Hematopoietic multipotent progenitor cell treated with erythropoietin and hydrocortisone succinate and interleukin-3 and kit ligand, for 17 days (in vitro differentiated cells): ENCODE measurements at places on chromosomes 1 and 21.

DNA sequence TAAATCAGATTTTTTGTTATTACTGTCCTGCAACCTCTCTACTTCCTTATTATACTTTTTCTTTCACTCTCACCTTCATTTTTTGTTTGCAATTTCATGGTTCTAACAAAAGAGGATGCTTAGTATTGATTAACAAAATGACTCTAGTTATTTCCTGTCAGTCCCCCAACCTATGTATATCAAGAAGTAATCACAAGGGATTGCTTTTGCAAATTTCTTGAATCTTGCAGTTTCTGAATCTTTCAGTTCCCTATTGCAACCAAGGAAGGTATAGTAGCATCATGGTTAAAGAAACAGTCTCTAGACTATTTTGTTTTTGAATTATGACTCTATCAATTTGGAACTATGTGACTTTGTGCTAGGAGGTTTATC, 446.9 kb downstream of the NEGR1 start:
- DNase-seq, result no peak

GRCh38 chr21:41504030-41504429, 3.9 kb downstream of the TMPRSS2 start:
- no peak for DNase-seq

DNA sequence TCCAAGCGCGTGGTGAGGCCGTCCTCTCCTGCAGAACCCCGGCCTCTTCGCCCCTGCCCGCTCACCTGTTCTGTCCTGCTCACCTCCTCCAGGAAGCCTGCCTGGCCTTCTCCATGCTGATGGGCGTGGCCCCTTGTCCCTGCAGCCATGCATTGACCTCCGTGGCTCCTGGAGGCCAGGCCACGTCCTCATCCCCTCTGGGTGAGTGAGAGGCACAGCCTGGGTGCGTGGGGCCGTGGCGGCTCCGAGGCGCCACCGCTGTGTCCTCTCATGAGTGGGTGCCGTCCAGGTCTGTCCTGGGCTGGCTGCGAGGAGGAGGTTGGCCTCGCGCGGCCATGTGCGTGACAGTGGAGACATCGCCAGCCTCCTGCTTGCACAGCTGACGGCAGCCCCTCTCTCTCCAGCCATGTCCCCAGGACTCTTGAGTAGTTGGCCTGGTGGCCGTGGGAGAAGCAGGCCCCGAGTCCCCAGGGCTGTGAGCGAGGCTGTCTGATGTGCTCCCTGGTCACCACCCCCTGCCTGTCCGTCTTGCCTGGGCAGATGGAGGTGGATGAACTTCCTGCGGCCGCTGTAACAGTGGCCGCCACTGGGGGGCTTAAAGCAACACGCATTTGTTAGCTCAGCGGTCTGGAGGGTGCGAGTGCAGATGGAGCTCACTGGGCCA, 58.1 kb downstream of the PRKCZ start:
- DNase-seq, result no peak

DNA sequence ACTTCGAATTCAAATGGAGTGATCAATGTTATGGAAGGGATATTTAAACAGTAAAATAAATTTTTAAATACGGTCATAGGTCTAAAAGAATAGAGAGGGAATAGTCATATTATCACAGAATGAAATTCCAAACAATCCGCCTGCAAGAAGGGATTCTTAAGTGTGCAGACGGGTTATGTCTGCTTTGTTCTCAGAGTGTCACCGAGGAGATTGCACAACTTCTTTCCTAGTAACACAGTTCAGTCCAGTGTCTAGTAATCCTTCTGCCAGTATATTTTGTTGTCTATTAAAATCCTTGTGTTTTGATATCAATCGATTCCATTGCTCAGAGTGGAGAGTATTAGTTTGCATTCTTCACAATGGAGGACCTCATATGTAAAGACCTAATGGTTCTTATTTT, 48.4 kb downstream of the LRRC53 start:
- DNase-seq, result no peak

DNA sequence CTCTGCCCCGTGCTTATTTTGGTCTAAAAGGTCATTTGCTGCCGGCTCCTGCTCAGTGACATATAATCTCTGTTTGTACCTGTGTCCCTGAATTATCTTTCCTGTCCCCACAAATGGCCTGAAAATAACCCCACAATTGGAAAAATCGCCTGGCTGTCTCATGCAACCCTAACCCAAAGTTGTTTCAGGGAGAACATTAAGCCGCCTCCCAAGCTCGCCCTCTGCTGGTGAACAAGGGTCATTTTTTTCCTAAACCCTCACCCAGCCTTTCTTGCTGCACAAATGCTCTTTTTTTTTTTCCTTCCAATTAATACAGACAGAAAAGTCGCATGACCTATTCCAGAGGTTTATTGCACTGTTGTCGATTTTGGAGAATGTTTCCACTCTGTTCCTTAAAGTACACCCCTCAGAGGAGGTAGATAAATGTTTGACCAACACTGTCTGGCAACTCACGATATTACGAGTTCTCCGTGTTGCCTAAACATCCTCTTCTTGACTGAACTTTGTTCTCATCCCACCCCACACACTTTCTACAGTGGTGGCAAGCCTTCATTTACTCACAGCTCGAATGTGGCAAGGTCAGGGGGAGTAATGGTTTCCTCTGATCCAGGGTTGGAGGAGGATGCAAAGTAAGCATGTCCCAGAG, 148.7 kb downstream of the ZZZ3 start:
- DNase-seq, result peak; percentile 49

DNA sequence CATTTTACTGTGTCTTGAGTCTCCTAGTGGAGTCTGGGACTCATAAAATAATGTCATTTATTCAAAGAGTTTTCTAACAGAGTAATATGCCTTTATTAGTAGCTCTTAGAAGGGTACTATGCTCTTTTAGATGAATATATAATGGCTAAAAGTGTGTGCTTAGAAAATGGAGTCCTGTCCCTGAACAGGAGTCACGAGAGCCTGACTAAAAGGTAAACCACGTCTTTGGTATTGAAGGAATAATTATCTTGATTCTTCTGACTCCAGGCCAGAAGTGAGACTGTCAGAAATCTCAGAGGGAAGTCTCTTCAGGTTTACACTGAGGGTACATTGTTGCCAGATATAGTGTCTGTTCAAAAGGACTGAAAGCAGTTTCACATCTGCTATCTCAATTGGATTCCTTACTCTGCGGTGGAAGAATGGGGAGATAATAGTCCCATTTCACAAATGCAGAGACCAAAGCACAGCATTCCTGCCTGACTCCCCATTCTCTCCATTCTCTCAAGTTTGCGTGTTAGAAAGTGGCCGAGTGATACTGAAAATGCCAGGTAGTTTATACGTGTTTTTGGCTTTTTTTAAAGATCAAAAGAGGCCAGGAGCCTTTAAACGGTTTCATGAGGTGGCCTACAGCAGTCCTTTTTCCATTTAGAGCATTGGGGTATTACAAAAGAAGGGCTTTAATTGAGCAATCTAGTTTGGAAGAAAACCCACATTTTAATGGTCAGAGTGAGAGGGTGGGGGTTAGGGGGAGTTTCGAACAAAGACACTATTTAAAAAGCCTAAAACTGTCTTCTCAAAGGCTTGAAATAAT, 176.6 kb downstream of the VPS13D start:
- DNase-seq, result no peak

GRCh38 chr1:115951560-115951959, 24.8 kb upstream of the SLC22A15 start:
- no peak for DNase-seq

DNA sequence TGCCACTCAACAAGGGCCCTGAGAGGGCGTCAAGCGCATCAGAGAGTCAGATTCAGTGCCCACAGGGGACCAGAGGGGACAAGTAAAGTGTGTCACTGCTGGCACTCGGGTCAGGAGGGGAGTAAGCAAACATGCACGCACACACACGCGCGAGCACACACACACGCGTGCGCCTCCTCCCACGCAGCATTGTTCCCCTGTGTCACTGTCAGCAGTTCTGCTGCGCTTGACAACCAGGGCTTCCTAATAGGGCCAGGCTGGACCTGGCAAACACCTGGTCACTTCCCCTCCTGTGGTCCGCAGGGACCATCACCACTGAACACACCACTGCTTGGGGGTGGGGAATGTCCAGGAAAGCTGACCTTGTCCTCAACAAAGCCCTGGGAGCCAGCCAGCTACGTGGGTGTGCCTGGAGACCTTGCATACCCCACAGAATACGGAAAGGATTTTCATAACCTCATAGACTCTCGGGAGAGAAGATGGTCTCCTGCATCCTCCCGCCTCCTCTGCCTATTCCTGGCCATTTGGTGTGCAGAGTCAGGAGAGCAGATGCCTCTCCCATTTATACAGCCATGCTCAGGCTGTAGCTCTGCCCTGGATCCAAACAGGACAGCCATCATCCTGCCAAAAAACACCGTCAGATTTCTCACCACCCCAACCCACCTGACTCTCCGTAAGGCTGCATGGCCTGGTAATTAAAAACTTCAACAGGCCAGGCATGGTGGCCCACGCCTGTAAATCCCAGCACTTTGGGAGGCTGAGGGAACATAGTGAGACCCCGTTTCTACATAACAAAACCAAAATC, 73.2 kb downstream of the SSBP3 start:
- DNase-seq, result no peak

GRCh38 chr21:44420416-44421205, 34.7 kb upstream of the LRRC3 start:
- no peak for DNase-seq

DNA sequence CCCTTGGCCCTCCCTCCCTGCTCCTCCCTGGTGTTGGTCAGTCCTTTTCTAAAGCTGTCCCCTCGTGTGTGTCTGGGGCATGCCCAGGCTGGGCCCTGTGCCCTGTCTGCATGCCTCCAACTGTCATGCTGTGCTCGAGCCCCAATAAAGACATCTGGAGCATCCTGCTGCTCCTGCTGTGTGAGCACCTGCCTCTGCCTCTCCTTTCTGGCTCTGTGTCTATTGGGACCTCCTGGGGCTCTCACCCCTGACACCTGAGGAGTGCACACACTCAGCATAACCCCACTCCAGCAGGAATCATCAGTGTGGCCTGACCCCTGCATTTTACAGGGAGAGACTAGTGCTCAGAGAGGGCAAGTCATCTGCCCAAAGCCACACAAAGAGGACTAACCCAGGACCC, 23.7 kb downstream of the KCNC4 start:
- no peak for DNase-seq

DNA sequence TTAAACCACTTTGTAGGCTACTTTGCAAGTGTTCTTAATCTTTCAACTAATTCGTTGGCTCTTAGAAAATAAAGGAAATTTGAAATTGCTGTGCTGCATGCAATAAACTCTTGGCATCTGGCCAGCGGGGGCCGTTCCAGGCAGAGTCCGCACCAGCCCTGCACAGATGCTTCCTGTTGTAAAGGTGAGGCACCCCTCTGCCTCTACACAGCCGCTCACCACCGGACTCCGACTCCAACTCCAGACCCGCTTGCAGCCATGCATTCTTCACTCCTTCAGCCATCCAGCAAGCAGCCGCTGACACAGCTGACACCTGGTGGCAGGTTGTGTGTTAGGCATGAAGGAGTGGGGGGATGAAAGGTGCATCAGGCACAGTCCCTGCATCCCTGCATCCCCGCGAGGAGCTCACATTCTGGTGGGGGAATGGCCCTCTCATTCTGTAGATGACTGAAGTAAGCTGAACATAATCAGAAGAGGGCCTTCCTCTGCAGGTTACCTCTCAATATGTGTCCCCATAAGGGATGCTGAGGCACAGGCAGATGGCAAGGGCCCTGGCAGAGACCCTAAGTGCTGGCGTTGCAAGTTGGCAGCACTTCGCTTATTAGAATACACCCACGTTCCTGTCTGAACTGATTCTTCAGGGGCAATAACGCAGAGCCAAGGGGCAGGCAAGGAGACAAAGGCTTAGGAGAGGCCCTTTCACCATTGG, 56.8 kb downstream of the GLIS1 start:
- no peak for DNase-seq

GRCh38 chr1:60989749-60990713, 92.3 kb upstream of the NFIA start:
- DNase-seq, result no peak

DNA sequence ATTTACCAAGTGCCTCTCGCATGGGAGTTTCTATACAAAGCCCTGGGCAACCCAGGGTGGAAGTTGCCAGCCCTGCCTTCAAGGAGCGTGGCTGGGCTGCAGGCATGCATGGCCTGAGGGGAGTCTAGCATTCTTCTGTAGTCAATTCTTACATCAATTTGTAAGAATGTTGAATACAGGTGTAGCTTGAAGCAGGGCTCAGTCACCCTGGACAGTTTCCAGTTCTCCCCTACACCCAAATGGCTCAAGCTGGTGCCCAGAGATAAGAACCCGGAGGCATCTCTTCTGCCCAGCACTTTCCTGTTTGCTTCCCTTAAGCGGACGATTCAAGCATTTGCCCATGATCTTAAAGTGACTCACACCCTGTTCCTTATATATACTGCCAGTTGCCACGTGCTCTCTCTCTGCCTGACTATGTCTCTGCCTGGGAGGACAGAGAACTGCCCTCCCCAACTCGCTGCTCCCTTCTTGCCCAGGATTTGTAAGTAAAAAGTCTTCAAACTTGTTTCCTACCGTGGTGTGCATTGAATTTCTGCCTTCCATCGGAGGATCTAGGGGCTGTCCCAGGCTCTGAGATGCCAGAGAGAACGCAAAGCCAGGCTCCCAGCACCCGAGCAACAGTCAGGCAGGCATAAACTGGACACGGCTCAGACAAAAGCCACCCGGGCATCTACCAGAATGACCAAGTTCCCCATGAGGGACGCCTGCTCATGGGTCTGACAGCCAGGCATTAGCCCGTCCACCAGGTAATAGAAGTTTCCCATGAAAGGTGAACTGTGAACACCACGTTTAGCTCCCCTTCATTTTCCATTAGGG, 50.9 kb upstream of the AJAP1 start:
- DNase-seq, result peak; percentile 95

- no peak for DNase-seq
Measured at GRCh38 chr1:28782011-28782410, 30.0 kb upstream of the OPRD1 start.

GRCh38 chr1:172431204-172431603, 10.7 kb downstream of the C1orf105 start:
- no peak for DNase-seq

GRCh38 chr1:44405031-44405797, at the start of gene RNF220:
TSS of gene RNF220 (plus strand) at chr1:44405255.
- no peak for DNase-seq

- DNase-seq, result no peak
Measured at GRCh38 chr1:40879482-40880175, 17.5 kb upstream of the CITED4 start.

DNA sequence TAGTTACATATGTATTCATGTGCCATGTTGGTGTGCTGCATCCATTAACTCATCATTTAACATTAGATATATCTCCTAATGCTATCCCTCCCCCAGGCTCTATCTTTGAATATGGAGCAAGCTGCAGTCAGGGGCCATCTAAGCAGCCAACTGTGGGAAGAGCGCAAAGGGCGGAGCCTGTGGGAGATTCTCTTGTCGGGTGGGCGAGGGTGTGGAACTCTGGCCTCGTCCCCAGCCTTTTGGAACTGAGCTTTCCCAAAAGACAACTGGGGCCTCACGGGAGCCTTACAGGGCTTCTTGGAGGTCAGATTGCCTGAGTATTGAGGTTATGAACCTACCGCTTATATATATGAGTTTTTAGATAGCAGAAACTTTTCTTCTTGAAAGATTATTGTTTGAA, 117.2 kb downstream of the HHAT start:
- DNase-seq, result no peak

- DNase-seq, result no peak
Measured at GRCh38 chr21:36156815-36157670, at the start of gene DOP1B. TSS of gene DOP1B (plus strand) at chr21:36156824. CDS start at chr21:36164734, 7,910 bp downstream.

GRCh38 chr1:220207411-220207810, 64.8 kb downstream of the RAB3GAP2 start:
- no peak for DNase-seq
